Esophagus muscularis mucosa (tissue), 4 donors: ENCODE measurements at places on chromosomes 7 and 10. TPM values are rescaled to one million over a fixed set of nuclear protein-coding genes. Genes with fewer than 3 reads are reported as not detected.
A peak's percentile ranks its signal among the peaks of the same experiment; 100 is the strongest.

The RNF32 gene
- not detected for total RNA-seq

The SMKR1 gene
- total RNA-seq: not detected

The SORBS1 gene
- 1,755 TPM for total RNA-seq

The SPDYE5 gene
- not detected for total RNA-seq

GRCh38 chr7:141158561-141158960 lies 84.7 kb downstream of the TMEM178B start:
- peak; percentile 90 for DNase-seq

DNA sequence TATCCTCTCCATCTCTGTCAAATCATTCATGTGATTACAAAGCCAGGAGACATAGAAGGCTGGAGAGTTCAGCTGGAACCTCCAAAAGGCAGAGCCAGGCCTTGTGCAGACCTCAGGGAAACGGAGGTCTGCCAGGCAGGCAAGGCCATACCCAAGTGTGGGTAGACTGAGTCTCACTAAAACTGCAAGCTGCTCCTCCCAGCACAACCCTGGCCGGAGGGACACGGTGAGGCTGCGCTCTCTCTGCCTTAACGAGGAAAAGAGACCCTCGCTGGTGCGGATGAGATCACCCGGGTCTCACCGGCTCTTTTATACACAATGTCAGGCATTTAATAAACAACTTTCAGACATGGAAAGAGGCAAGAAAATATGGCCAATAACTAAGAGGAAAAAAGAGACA lies 66.1 kb upstream of the INPP5A start:
- no peak for DNase-seq

DNA sequence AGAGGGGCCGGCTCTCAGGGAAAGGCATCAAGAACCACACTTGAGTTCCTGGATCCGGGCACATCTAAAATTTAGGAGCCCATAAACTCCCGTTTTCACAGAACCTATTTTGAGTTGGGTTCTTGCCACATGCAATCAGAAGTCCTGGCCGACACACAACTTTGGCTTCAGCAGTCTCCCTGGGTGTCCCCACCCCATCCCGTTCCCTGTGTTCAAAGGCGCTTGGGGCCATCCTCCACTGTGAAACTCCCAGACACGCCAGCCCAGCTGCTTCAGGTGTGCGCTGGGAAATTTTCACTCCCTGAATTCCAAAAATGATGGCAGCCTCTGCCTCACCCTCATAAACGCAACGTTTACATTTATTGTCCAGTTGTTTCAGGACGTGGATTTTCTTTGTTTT lies 8.4 kb upstream of the ZFAND2A start:
- DNase-seq: no peak
